ENCODE measurements at places on chromosomes 12 and 14. TPM values are rescaled to one million over a fixed set of nuclear protein-coding genes. Genes with fewer than 3 reads are reported as not detected.

- H3K4me1 ChIP-seq, result no peaks in the 10 kb centered on the region
- no peak for DNase-seq
- peaks cover 19% of the 10 kb centered on the region for H3K27me3 ChIP-seq
- no peak overlapping the region for H3K27ac ChIP-seq
- H3K36me3 ChIP-seq, result no peaks in the 10 kb centered on the region
- no peak overlapping the region for H3K4me3 ChIP-seq
Measured at GRCh38 chr14:101367421-101368261, 193.7 kb upstream of the DIO3 start.

GRCh38 chr12:127893895-127894609, 372.9 kb upstream of the TMEM132C start:
- no peaks in the 10 kb centered on the region for H3K4me1 ChIP-seq
- H3K36me3 ChIP-seq, result no peaks in the 10 kb centered on the region

GRCh38 chr12:45093051-45093450, 42.2 kb upstream of the DBX2 start:
- no peaks in the 10 kb centered on the region for H3K36me3 ChIP-seq
- DNase-seq, result no peak
- no peak overlapping the region for H3K4me3 ChIP-seq
- no peaks in the 10 kb centered on the region for H3K27me3 ChIP-seq
- no peak overlapping the region for H3K27ac ChIP-seq

DNA sequence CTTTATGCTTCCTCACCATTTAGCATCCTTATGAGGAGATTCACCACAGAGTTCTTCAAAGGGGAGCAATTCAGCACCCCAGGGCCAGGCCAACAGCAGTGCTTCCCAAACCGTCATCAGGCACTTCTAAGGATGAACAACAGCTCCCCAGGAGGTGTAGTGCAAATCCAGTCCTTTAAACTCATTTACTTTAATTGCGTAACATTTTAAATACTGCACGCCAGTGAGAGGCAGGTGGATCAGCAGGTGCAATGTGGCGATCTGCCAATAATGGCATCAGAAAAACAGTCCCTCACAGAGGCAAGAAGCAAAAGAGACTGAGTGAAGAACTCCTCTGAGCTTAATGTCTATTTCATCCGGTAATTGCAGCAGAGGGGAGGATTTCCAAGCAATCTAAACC, 770.9 kb upstream of the FOXG1 start:
- H3K4me1 ChIP-seq, result no peaks in the 10 kb centered on the region
- no peak overlapping the region for H3K27ac ChIP-seq
- no peaks in the 10 kb centered on the region for H3K36me3 ChIP-seq
- DNase-seq, result no peak
- no peak overlapping the region for H3K4me3 ChIP-seq

GRCh38 chr14:103904493-103905107, 23.7 kb upstream of the TDRD9 start:
- DNase-seq, result no peak
- no peak overlapping the region for H3K27ac ChIP-seq
- H3K27me3 ChIP-seq, result no peaks in the 10 kb centered on the region
- H3K4me1 ChIP-seq, result peaks cover 6% of the 10 kb centered on the region
- no peak overlapping the region for H3K4me3 ChIP-seq

DNA sequence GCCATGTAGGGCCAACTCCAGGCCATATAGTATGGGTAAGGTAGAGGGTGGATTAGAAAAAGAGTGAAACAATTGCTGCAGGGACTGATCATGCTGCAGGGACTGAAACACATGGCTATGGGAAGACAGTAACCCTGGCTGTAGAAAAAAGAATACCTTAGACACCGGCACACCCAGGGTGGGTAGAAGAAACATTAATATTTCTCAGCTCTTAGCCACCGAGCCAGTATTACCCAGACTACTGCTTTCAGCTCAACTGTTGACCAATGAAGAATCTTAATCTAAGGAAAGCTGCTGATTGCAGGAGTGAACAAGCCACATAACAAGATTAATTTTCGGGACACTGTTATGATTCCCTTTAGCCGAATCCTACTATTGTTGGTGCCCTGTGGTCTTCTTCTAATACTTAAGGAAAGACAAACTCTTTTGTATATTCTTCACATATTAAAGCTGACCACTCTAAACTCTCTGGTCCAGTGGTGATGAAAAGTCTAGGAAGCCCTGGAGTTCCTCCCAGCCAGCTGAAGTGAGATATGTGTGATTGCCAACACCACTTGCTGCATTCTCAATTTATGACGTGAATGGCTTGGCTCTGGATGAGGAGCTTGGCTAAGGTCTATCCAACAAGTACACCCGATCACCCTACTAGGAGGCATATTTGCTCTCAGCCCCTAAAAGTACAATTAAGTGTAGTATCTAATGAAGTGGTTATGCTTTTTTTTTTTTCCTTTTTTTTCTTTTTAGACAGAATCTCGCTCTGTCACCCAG, 69.2 kb downstream of the NOVA1 start:
- no peaks in the 10 kb centered on the region for H3K36me3 ChIP-seq
- no peaks in the 10 kb centered on the region for H3K27me3 ChIP-seq
- H3K4me1 ChIP-seq, result no peaks in the 10 kb centered on the region
- no peak overlapping the region for H3K27ac ChIP-seq

DNA sequence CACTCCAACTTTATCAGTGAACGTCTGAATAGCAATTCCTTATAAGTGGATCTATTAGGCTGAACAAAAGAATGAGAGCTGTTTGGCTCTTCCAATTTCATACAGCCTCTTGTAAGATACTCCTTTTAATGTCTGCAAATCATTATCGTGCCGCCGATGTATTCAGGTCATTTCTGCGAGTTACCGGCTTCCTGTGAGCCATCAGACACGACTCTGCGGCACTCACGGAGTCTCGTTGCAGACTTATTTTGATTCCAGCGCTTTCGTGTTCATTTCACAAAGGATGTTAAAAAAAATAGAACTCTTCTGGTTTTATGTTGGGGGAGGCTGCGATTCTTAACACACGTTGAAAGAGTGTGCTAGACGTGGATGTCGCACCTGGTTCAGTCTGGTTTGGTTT, 106.6 kb downstream of the GLT1D1 start:
- no peak for DNase-seq
- no peaks in the 10 kb centered on the region for H3K27me3 ChIP-seq
- no peak overlapping the region for H3K4me3 ChIP-seq
- no peak overlapping the region for H3K27ac ChIP-seq
- no peaks in the 10 kb centered on the region for H3K36me3 ChIP-seq

GRCh38 chr14:101247842-101248725, 313.2 kb upstream of the DIO3 start:
- H3K4me3 ChIP-seq, result no peak overlapping the region
- H3K27me3 ChIP-seq, result peaks cover 7% of the 10 kb centered on the region
- H3K4me1 ChIP-seq, result no peaks in the 10 kb centered on the region
- no peak overlapping the region for H3K27ac ChIP-seq
- H3K36me3 ChIP-seq, result no peaks in the 10 kb centered on the region

RFX4 gene
- total RNA-seq, result not detected

PRICKLE1 gene
- total RNA-seq, result 29.6 TPM

HDAC7 gene
- total RNA-seq, result 115 TPM

SLC10A1 gene
- total RNA-seq, result not detected

ATL1 gene
- 7.4 TPM for total RNA-seq

Measured in left lung (tissue), 14 donors.